ENCODE measurements at places on chromosomes 4 and X.

GRCh38 chrX:12701628-12702027 is 89.6 kb upstream of the PRPS2 start:
- peak; percentile 32 for DNase-seq

DNA sequence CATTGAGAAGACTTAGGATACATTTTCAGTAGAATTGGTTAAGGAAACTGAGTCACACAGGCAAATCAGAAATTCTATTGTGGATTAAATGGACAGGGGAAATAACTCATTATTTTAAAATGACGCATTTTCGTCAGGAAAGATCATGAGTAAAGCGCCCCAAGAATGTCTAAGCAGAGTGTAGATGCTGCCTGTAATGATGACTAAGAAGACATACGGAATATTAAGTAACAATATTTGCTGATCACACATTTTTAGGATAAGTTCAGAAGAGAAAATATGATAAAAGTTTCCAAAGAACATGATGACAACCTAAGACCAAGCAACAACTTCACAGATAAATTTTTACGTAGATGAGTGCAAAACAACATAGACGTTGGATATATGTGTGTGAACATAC is 596.3 kb upstream of the TENM3 start:
- no peak for DNase-seq

DNA sequence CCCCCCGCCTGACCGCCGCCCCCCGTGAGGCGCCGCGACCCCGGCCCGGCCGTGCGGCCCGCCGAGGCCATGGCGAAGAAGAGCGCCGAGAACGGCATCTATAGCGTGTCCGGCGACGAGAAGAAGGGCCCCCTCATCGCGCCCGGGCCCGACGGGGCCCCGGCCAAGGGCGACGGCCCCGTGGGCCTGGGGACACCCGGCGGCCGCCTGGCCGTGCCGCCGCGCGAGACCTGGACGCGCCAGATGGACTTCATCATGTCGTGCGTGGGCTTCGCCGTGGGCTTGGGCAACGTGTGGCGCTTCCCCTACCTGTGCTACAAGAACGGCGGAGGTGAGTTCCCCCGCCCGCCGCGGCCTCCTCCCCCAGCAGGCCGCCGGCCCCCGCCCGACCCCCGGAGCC is 780 bp downstream of the SLC6A8 start:
- no peak for DNase-seq

DNA sequence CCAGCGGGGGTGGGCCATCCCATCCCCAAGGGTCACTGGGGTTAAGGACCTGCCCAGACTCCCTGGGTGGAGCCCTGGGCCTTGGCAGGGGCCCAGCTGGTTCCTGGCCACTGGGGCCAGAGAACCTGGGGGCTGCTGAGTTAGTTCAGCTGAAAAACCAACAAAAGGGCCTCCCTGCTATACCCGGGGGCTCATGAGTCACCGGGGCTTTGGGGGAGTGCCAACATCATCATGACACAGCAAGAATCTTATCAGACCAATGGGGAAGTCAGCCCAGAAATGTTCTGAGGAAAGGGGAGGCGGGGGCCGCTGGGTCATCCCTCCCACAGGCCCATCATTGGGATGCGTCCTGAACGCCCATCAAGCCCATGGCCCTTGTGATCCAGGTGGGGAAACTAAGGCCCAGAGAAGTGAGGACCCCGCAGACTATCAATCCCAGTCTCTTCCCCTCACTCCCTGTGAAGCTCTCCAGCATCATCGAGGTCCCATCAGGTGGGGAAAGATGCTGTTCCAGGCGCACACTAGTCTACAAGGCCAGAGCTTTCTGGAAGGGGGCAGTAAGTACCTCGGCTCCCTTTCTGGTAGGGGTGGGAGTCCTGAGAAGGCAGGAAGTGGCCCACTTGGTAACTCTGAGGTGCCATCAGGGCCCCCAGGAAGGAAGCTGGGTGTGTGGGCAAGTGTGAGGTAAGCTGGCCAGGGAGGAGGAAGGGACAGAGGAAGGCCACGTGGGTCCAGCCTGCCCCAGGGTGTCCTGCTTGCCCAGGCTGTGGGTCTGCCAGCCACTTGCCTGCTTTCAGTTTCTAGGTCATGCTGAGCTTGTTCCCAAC is 4.5 kb downstream of the G6PD start:
- no peak for DNase-seq

DNA sequence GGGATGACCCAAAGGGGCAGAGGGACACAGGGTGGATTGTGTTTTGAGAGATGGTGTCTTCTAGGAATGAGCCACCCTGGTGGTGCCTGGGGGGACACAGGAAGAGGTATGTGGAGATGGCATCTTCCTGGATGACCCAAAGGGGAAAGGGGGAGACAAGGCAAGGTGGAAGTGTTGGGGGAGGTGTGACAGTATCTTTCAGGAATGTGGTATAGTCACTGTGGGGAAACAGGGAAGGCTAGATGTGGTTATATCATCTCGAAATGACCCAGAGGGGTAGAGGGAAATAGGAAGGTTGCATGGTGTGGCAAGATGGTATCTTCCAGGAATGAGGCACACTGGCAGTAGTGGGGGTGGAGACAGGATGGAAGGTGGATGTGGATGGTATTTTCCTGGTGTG is 62.9 kb downstream of the MAOA start:
- no peak for DNase-seq

- no peak for DNase-seq
Measured at GRCh38 chr4:24742773-24743172, 52.6 kb upstream of the SOD3 start.

GRCh38 chr4:73947239-73947985 is 34.4 kb downstream of the PF4 start:
- DNase-seq, result no peak

DNA sequence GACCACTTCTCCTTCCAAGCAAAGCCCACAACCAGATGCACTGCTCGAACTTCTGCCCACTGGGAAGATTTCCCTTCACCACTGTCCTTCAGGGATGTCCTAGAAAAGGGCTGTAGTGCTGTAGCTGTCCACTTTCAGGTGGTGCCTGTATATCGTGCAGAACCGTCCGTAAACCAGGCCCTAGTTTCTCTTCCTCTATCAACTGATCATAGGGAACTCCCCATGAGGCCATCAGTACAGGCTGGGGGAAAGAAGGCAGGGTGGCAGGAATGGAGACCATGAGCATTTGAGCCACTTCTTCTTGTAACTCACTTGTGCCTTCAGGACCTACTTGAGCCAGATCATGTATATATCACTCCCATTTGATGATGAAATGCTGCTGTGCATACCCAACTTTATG is 57.3 kb upstream of the FAM9B start:
- DNase-seq, result no peak

- no peak for DNase-seq
Measured at GRCh38 chr4:124167602-124168001, 544.9 kb downstream of the ANKRD50 start.

- no peak for DNase-seq
Measured at GRCh38 chrX:13507893-13508292, 61.5 kb upstream of the EGFL6 start.

GRCh38 chr4:173167758-173168395 is 734 bp upstream of the GALNT7 start:
- peak; percentile 60 for DNase-seq

DNA sequence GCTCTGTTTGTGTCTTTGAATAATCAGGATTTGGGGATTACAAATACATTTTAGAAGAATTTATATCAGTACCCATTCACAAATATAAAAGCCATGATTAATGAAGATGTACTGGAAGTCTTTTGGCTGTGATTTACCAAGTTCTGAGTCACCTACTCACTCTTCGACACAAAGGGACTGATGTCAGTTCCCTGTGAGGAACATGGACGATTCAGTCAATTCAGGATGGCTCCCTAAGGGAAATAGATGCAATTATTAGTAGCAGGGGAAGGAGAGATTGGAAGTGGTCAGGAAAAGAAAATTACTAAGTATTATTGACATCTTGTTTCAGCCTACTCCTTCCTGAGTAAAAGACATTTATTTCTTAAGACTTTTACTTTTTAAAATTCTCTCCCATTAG is 550.7 kb upstream of the SLIT2 start:
- no peak for DNase-seq

DNA sequence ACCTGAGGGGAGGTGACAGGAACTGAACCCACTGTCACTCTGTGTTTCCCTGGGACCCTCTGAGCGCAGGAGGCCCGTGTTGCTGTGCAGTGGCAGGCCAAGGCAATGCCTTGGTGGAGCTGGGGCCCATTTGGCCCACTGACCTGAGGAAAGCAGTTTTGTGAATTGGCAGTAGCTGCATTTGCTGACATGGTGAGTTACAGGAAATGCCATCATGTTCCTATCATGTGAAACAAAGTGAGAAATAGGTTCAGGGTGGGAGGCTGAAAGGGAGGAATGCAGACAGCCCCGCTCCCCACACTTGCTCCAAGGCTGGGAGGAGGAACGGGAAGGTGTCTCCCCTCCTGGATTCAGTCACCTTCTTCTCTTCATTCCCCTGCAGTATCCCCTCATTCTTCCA is 146.1 kb downstream of the PTTG2 start:
- no peak for DNase-seq

DNA sequence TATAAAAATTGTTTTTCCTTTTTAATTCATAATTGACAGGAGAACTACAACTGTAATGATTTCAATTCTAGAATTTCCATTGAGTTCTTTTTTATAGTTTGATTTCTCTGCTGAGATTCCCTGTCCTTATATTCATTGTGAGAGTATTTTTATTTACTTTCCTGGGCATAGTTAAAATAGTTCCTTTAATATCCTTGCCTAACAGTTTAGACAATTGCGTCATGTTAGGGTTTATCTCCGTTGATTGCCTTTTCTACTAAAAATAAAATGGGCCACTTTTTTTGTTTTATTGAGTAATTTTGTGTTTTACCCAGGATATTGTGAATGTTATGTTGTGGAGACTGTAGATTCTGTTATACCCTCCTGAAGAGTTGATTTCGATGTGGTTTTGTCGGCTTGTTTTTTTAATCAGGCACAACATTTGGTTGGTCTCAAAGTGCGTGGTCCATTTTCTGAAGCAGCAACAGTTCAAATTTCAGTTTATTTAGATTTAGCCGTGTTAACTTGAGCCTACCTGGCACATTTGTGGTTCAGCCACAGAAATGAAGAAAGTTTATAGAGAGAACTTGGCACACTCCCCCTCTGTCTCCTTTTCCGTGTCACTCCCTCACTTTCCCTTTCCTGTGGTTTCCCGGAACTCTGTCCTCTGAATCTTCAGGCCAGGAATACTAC is 16.0 kb upstream of the PRRG1 start:
- no peak for DNase-seq

DNA sequence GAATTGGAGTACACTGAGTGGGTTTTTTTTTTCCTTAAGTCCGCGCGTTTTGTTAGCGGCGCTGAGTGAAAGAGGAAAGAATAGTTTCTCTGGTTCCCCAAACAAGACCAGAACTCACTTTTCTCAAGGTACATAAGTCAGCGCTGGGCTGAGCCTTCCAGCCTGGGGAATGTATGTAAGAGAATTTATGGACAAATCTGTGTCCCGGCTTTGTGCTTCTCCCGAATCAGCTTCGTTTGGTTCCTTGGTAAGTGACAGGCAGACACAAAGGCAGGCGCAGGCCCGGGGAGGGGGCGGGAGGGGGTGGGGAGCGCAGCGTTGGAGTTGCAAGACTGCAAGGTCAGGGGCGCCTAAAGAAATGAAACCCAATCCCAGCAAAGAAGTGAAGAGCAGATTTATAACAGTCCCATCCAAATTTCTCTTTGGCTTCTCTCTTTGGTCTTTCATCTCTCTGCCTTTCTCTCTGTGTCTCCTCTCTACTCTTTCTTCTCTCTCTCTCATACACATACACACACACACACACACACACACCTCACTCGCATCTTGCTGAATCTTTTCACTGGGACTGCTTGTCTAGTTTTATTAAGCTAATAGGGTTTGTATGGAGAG is 981 bp downstream of the TET2 start:
- DNase-seq, result no peak

DNA sequence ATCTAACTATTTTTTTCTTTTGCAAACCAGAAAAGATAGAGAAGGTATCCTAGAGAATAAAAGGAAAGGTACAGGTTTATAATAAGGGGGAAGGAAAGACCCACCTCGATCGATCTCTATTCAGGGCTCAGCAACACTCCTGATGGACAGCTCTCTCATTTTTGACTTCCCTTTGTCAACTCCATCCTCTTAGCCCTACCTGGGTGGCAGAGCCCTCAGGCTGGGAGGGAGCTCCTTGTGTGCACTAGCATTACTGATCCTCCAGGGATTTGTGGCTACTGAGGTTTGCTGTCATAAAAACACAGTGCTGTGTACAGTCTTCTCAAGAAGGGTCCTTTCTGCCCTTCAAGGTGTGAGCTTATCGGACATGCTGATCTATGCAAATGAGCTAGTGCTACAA is 111.0 kb downstream of the MID1 start:
- no peak for DNase-seq

- DNase-seq, result no peak
Measured at GRCh38 chrX:97401586-97402136, 518.0 kb downstream of the RPA4 start.

- no peak for DNase-seq
Measured at GRCh38 chr4:31657859-31658570, 937.8 kb downstream of the PCDH7 start.

DNA sequence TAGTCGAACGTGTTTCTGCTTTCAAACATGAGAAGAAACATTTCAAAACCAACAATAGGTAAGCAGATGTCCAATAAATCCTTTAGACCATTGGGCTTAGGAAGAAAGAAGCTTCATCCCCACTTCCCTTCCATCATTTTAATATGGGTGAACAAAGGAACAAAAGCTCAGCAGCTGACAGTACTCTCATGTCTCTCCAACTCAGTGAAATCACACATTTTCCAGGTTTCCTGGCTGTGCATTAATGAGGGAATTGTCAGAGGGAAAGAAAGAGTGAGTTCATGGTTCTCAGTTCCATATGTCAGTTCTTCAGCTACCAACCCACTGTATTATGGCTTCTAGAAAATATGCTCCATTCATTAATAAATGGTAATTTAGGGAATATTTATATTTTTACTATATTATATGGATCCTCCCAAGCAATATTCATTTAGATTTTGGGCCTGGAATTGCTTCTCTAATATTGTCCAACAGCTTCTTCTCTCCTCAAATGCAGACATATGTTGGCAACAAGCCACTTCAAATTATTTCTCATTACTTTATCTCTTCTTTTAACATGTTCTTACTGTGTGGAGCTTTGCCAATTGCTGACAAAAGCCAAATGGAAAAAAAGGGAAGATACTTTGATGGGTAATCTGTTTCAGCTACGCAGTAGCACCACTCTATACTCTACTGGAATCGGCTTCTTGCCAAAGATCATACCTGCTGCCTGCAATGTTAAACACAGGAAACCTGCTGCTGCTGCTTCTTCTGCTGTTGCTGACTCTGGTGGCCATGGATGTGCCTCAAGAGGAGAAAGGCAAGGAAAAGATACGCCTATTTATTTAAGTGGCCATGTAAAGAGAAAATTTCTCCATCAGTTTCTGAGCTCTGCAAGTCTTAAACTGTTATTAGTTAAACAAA is 1757.6 kb downstream of the ARAP2 start:
- DNase-seq, result no peak
